Memory B cell (primary cell): ENCODE measurements at places on chromosomes 12 and 14.
A peak's percentile ranks its signal among the peaks of the same experiment; 100 is the strongest.

GRCh38 chr12:106903241-106903945, 52.3 kb upstream of the TMEM263 start:
- DNase-seq: no peak

DNA sequence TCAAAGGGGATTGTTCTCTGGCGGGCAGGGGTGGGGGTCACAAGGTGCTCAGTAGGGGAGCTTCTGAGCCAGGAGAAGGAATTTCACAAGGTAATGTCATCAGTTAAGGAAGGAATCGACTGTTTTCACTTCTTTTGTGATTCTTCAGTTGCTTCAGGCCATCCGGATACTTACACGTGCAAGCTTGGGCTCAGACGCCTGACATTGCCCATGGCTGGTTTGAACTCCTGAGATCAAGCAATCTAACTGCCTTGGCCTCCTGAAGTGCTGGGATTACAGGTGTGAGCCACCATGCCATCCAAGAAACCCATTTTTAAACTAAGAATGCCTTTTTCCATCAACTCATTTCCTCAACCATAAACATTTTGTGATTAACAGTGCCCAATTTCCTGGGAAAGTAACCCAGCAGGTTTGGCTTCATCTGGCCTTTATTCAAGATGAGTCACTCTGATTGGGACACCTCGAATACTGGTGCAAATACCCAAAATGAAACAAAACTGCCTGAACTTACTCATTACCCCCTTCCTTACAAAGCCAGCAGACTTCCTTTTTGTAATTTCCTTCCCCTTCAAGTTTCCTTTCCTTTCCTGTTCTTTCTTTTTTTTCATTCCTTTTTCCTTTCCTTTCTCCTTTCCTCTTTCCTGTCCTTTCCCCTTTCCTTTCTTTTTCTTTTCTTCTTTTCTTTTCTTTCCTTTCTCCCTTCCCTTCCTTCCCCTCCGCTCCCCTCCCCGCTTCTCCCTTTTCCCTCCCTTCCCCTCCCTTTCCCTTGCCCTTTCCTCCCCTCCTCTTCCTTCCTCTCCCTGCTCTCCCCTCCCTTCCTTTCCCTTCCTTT, 10.2 kb upstream of the RNASE10 start:
- DNase-seq: no peak

DNA sequence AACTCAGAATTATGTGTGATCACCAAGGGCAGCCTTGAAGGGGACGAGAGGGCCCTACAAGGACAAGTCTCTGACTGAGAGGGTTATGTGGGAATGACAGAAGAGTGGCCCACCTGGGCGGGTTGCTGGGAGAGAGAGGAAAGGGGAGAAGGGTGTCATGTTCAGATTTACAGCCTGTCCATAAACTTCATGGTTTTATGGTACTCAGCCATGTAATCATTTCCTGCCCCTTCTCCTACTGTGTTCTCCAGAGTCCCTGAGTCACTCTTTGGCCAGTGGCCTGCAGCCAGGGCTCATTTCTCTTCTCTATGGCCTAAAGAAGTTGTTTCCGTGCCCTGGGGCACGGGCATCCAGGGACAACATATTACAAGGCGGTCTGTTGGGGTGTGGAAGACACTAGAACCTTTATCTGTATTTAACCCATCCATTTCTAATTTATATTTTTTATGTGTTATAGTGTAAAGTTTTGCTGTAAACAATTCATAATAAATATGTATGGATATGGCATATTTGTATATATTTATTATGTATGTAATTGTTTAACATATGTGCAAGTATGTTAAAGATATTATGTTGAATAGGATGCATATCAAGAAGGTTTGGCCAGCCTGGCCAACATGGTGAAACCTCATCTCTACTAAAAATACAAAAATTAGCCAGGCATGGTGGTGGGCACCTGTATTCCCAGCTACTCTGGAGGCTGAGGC, 26.9 kb downstream of the DDX47 start:
- no peak for DNase-seq

GRCh38 chr12:131210506-131211339, 257.0 kb downstream of the ADGRD1 start:
- no peak for DNase-seq

DNA sequence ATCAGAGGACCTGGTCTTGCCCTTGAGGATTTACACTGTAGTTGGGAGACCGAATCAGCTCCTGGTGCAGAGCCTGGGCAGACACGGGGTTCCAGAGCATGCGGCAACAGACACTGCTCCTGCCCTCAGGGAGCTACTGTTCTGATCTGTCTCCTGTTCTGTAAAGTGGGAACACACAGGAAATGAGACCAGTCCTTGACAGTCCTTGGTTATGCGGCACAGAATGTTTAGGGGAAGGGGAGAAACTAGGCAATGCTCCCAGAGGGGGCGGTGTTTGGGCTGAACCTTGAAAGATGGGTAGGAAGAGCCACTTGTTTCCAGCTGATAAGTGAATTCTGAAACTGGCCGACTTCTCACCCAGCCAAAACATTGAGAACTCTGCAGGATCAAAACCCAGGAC, 132.4 kb downstream of the ZFP36L1 start:
- DNase-seq: no peak

GRCh38 chr12:84692071-84692470, 220.5 kb downstream of the SLC6A15 start:
- no peak for DNase-seq

DNA sequence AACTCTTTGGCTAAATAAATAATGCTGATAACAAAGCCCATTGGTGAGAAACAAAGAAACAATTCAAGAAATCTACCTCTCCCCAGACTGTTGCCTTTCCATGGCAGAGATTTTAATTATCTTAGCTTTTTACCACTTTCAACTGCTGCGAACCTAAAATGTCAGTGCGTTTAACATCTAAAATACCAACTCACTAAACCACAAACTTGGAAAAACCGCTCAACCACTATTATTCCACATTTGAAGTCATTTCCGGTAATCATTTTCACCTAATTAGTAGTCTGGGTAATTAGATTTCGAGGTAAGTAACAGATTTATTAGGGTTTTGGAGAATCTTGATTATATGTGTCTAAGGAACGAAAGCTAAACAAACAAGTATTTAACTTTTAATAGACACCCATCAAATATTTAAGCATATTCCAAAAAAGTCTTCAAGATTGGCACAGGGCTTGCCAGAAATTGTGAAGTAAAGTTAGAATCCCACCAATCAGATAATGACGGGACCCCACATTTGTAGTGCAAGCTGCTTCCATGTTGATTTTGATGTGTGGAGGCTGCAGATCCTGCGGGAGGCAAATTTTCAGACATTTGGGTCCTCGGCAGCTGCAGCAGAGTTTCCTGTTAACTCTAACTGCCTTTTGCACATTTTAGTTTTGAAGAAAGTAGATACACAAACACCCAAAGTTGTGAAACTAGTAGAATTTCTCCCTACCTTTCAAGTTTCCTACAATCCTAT, 4.1 kb downstream of the OTX2 start:
- DNase-seq: no peak

- DNase-seq: no peak
Measured at GRCh38 chr12:2756756-2757155, 38.0 kb upstream of the FKBP4 start.

GRCh38 chr12:118135788-118136558, at the start of gene PEBP1:
PEBP1 (plus strand) TSS chr12:118136124; CDS start chr12:118136210, 86 bp downstream.
- peak; percentile 88 for DNase-seq
